ENCODE measurements at places on chromosomes 12 and 14.
A peak's percentile ranks its signal among the peaks of the same experiment; 100 is the strongest.

DNA sequence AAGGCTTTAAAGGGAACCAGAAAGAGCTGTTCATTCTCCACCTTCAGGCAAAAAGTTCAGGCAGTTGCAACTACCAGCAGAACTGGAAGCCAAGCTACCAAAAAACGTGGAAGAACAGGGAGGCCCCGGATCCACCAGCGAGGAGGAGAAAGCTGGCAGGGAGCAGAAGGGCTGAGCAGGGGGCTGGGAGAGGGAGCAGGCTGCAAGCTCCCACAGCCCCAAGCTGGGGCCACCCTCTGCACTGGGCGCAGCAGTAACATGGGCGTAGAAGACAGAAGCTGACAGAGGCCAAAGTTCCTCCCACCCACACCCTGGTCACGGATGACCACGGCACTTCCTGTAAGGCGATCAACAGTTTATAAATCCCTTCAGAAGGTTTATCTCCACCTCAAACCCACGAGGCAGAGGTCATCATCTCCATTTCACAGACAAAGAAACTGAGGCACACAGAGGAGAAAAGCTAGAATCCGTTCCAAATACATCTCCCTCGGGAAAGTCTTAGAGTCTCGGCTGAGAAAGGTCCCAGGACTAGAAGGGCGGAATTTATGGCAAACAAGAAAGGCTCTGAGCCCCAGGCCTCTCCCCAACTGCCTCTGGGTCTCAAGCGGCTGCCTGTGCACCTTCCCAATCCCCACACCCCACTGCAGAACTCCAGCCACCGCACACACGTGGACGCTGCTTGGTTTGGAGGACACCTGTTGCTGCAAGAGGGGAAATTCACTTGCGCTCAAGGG is 1.8 kb downstream of the CCDC85C start:
- DNase-seq, result no peak

DNA sequence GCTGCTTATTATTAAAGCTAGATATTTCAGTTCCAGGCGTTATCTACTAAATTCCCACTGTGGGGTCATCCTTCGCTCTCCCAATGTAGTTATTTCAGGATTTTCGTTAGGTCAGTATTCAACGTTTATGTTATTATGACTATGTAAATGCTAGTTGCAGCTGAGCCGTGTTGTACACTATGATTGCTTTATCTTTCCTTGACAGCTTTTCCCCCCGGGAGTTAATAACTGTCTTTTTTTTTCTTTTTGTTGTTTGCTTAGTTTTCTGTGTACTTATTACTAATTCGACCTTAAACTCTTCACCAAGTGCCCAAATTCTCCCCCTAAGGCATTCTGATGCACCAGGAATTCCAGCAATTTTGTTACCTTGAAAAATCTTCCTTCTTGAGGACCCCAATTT is 48.5 kb downstream of the SUDS3 start:
- no peak for DNase-seq

- no peak for DNase-seq
Measured at GRCh38 chr14:74424606-74425005, 1.4 kb downstream of the SYNDIG1L start.

DNA sequence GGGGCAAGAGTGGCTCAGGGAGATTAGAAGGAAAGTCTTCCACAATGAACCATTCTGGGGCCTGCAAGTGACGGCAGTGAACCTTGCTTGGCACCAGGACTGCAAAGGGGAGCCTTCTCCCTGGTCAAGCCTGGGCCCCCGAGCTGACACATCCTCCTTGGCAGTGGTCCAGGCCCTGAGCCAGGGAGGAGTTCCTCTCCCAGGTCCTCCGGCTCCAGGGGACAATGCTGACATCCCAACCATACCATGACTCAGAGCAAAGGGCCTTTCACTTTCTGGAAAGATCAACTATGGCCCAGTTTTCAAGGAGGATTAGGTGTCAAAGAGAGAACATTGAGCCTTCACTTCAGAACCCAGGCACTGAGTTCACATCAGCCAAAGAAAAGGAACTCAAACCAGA is 756.5 kb upstream of the TBX3 start:
- no peak for DNase-seq

- no peak for DNase-seq
Measured at GRCh38 chr12:6250343-6250742, 50.1 kb downstream of the CD9 start.

DNA sequence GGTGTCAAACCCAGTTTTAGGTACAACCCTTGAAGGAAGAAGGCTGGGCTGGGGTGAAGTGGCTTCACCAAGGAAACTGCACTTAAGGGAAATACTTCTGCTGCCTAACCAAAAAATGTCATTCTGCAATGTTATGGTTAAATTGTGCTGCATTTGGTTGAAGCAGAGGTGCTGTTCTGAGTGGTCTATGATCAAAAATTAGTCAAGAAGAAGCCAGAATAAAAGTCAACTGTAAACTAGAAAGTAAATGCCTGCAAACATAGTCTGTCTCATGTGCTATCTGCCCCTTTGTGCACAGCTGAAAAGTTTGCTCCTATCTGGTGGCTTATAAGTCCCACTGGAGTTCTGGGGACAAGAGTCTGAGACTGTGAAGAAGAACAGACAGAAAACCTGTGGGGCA is 158.8 kb downstream of the C12orf42 start:
- no peak for DNase-seq

DNA sequence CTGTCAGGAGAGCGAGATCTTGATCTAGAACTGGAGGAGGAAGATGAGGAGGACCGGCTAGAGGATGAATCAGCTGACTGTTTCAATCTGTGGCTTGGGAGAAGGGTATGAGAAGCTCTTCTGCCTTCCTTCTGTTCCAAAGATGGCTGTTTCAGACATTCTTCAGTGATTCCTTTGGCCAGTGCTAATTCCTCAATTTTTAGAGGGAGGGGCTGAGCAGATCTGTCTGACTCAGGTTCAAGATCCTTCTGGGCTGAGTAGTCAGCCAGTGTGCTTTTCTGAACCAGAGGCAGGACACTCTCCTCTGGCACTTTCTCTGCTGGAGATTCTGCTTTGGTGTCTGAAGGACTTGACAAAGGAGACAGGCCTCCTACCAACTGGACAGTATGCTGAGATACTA is 15.2 kb downstream of the ACIN1 start:
- DNase-seq, result no peak

DNA sequence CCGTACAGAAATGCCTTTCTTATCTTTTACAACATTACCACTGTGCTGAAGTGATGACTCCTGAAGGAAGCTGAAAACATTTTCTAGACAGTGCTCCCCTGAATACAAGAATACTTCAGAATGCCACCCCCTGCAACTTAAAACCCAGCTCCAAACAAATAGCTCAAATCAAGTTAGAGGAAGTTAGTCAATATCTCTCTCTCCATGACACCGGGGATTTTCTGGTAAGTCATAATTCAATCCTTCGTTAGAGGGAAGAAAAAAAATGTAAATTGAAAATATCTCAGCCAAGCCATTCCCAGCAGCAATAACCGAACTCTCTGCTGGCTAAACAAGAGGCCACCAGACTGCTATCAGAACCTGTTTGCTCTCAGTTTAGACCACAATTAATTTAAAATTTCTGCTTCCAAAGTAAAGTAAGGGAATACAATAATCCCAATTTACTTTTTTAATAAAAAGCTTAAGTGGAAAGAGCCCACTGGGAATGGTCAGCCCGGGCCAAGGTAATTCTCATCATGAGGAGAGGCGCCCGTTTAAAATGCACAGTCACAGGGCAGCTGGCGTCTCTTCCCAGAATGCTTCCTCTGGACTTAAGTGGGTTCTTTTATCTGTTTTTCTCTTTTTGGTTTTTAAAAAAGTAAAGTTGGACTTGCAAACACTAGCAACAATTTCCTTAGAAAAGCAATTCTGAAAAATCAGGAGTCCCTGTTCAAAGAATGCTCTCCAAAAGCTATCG is 710.1 kb upstream of the STXBP6 start:
- DNase-seq, result no peak

- DNase-seq, result no peak
Measured at GRCh38 chr14:49549881-49550280, 36.3 kb downstream of the RPS29 start.

DNA sequence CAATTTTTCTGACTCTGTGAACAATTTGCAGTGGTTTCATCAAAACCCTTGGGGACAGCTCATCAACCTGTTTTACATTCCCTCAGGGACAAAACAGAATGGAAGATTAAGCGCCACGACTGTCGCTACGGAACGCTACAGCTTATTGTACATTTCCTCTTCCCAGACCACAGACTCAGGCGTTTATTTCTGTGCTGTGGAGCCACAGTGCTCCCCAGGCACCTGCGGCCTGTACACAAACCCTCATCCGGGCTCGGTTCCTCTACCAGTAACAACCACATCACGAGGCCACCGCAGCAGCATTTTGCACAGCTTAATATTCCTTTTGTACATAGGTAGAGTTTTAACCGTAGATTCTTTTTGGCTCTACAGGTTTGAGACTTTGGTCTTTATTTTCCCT is 397.4 kb upstream of the OR4E1 start:
- DNase-seq, result peak; percentile 47

DNA sequence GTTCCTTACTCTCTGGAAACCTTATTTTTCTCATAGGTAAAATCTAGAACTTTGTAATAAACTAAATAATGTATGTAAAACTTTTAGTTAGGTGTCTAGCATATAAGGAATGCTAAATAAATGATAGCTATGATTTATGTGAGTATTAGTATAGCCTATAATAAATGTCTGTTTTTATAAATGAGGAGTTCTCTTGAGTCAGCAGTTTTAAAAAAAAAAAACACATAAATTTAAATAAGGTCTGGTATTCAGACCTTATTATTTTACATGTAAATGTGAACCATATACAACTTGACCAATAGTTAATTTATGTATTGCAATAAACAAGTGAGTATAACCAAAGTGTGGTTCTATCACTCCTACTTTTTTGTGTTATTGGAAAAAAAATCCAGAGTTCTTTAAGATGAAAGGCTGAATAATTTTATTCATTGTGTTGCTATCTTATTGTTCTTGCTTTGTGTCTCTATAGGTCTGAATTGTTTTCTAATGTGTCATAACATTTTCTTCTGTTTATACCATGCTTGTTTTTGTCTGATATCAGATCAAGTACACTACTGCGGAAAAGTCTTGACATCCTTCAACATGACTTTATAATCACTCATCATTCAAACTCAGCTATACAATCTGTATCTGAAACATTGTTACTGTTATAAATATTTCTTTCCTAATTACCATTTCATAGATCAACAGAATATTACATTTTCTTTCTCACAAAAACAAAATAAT is 115.7 kb downstream of the RASSF9 start:
- DNase-seq, result no peak

- DNase-seq, result peak; percentile 26
Measured at GRCh38 chr14:63650256-63650952, 8.7 kb upstream of the WDR89 start.

DNA sequence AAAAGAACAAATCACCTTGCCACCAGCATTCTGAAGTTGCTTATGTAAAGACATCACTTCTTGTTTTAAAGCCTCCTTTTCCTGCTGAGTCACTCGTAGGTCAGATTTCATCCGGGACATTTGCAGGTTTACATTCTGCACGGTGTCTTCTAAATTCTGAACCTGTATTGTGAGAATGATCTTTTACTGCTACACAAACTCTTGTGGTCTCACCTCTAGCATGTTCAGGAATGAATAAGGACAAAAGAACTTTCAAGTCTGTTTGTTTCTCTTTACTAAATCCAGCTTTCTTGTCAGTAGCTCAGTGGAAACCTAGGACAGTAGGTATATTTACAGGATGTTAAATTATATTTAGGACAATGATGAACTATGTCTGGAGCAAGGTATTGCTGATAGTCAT is 73.5 kb upstream of the SAV1 start:
- DNase-seq, result no peak

DNA sequence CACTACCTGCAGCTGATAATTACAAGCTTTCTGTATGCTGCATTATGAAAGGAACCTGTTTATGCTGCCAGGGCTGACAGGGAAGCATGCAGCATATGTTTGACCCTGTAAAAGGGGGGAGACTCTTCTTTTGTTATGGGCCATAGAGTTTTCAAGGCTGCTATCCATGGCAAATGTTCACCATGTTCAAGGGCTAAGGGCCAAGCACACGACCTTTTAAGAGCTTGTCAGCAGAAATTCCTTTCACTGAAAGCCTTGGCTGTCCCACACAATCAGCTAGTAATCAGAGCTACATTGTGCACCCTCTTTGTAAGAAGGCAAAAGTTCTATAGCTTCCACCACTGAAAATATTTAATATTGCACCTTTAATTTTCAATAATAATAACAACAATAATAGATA is 74.2 kb upstream of the MBIP start:
- no peak for DNase-seq

DNA sequence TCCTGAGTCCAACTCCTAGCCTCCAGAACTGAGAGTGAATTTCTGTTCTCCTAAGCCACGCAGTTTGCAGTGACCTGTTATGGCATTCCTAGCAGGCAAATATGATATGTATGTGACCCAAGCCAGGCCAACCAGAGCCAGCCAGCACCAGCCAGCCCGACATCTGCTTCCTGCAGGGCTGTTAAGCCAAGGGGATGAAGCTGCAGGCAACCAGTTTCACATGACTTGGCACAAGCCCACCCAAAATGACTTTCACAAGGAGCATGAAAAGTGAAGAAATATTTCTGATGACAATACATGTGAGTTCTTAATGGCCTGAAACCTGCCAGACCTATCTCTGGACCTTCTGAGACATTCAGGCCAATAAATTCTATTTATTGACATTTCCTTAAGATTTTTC is 68.1 kb downstream of the ITPK1 start:
- DNase-seq, result no peak

DNA sequence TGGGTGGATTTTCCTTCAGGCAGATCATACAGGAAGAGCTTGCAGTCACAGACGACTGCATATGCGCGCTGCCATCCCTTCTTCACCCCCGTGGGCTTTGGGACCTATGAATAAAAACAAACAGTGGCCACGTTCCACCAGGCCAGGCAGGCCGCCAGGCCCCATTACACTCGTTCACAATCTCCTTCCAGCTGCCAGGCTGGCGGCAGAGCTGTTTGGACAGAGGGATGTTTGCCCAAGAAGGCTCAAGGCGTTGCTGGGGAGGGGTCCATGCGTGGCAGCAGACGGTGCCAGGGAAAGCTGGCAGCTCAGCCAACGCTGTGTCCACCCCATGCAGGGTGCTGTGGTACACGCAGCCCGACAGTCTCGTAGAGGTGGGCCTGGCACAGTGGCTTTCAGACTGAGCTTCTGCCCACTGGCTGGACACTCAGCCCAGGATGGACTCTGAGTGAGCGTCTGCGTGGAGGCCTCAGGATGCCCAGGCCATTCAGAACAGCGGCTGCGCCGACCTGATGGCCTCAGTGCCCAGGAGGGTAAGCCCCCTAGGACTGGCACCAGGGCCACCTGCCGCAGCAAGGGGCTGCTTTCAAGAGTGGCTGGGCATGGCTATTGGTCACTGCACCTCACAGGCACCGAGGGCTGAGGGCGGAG is 27.5 kb downstream of the AMN start:
- no peak for DNase-seq
